MCF 10A (cell line): ENCODE measurements at places on chromosomes 11 and 22. TPM values are rescaled to one million over a fixed set of nuclear protein-coding genes. Genes with fewer than 3 reads are reported as not detected.
A peak's percentile ranks its signal among the peaks of the same experiment; 100 is the strongest.

CSNK2A3 gene
- total RNA-seq: 2.2 and 2.6 TPM in 2 replicates

MUC5B gene
- total RNA-seq: not detected in 2 replicates

IGLL5 gene
- total RNA-seq: not detected in 2 replicates

HTR3A gene
- total RNA-seq: not detected in 2 replicates

TRIM21 gene
- total RNA-seq: 6.4 and 11.8 TPM in 2 replicates

SCO2 gene
- total RNA-seq: 2.4 and 5.4 TPM in 2 replicates

- H3K4me3 ChIP-seq: no peak overlapping the region
- H3K4me1 ChIP-seq: peaks cover 53% of the 10 kb centered on the region
- no peak overlapping the region for H3K27ac ChIP-seq
- no peaks in the 10 kb centered on the region for H3K36me3 ChIP-seq
- H3K27me3 ChIP-seq: no peaks in the 10 kb centered on the region
Measured at GRCh38 chr11:94786264-94787126, 18.3 kb downstream of the AMOTL1 start.

GRCh38 chr11:17931595-17931994 is 81.3 kb downstream of the SERGEF start:
- no peak overlapping the region for H3K27ac ChIP-seq
- no peak overlapping the region for H3K4me3 ChIP-seq
- no peak for DNase-seq
- no peaks in the 10 kb centered on the region for H3K4me1 ChIP-seq

DNA sequence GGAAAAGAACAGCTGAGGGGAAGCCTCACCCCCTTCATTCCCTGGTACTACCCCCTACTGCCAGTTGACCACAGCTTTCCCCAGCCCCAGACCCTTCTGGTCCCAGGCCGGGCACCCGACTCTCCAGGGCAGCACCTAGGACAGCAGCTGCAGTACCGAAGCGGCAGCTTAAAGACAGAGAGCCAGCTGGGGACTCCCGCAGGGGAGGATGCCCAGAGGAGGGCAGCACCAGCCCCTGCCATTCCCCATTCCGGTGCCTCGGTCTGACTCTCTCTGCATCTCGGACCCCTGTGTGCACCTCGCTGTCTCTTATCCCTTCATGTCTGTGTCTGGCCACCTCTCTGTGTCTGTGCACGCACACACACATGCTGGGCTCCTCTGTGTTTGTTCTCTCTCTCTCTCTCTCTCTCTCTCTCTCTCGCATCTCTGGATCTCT is 9.4 kb downstream of the IGSF9B start:
- peaks cover 9% of the 10 kb centered on the region for H3K36me3 ChIP-seq
- peaks cover 53% of the 10 kb centered on the region for H3K4me1 ChIP-seq
- no peak overlapping the region for H3K4me3 ChIP-seq
- no peaks in the 10 kb centered on the region for H3K27me3 ChIP-seq
- H3K27ac ChIP-seq: no peak overlapping the region
- peak; percentile 62 for DNase-seq

- no peaks in the 10 kb centered on the region for H3K27me3 ChIP-seq
- no peak for DNase-seq
- peaks cover 9% of the 10 kb centered on the region for H3K4me1 ChIP-seq
- no peak overlapping the region for H3K27ac ChIP-seq
- H3K4me3 ChIP-seq: no peak overlapping the region
- H3K36me3 ChIP-seq: peaks cover 6% of the 10 kb centered on the region
Measured at GRCh38 chr11:76148941-76149613, 57.2 kb downstream of the WNT11 start.

- no peaks in the 10 kb centered on the region for H3K36me3 ChIP-seq
- no peaks in the 10 kb centered on the region for H3K27me3 ChIP-seq
- no peak overlapping the region for H3K27ac ChIP-seq
Measured at GRCh38 chr11:56885177-56885576, 103.5 kb upstream of the OR5AK2 start.

DNA sequence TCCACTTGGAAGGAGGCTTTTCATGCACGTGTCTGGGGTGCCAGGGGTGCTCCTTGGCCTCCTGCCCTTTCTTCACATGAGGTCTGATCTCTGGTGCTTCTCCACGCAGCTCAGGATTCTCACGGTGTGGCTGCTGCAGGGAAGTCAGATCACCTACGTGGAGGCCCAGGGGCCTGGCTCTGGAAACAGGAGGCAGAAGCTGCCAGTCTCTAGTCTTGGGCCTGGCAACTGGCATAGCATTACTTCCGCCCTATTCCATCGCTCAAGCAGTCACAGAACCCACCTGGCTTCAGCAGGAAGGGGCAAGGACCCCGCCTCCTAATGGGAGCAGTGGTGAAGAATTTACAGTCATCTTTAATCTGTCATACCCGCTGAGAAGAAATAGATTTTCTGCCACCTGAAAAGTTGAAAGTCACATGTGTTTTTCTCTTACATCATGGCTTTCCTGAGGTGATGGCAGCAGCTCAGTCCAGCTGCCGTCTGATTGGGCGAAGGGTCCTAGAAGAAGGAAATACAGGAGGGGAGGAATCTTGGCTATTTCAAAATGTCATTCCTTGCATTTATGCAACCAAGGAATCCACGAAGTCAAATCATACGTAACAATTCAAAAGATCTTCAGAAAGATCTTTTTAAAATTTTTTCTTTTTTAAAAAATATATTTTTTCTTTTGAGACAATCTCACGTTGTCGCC is 50.1 kb upstream of the DKK3 start:
- H3K36me3 ChIP-seq: no peaks in the 10 kb centered on the region
- H3K4me3 ChIP-seq: no peak overlapping the region
- no peak for DNase-seq
- H3K4me1 ChIP-seq: no peaks in the 10 kb centered on the region
